CD4-positive, alpha-beta T cell treated with Interleukin-12 subunit alpha and Interleukin-12 subunit beta, for 1 hour (primary cell): ENCODE measurements at places on chromosomes 1 and 21.

DNA sequence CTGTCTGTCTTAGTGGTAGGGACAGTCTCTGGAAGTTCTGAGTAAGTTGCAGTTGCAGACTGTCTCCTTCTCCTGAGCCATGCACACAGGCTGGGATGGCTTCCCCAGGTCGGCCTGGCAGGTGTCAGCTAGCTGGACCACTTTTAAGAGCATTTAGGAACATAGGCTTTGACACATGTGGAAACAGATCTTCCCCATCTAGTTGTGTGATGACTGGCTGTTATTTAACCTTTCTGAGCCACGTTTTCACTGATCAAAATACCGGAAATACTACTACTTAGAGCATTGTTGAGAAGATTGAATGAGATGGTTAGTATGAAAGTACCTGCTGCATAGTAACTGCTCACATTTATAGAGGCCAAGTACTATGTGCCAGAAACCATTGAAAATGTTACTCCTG lies 6.2 kb upstream of the MAPKAPK2 start:
- no peak for DNase-seq

DNA sequence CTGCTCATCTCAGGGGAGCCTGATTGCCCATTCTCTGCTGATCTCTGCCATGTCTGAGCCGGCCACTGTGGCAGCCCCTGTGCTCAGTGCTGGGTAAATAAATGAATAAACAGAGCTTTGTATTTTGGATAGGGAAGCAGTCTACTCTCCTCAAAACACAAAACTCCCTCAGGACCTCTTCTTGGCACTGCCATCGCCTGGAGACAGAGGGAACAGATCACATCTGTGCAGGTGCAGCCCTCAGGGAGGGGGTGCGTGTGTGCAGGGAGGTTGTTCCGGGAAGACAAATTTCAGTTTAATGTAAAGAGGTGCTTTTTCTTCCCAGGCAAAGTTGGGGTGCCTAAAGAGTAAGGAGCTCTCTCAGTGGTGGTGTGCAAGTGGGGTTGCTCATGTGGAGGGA lies 7.7 kb upstream of the FAM167B start:
- DNase-seq, result no peak

DNA sequence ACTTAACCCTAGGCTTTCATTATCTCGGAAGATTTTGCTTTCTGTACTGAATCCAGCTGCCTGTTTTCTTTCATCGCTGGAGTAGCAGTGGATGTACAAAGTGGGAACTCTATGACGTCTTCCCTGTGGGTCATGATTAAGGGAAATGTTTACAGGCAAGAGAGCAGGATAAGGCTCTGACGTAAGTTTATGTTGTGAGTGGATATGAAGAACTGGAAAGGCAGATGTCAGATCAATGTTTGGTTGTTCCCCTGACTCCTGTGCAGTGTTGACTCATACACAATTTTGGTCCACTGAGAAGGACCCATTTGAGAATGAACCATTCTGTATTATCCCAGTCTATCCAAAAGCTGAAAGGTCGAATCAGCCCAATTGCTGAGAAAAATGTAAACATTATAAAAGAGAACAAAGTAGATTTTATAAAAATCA lies 292.4 kb downstream of the GRIK1 start:
- DNase-seq, result no peak

DNA sequence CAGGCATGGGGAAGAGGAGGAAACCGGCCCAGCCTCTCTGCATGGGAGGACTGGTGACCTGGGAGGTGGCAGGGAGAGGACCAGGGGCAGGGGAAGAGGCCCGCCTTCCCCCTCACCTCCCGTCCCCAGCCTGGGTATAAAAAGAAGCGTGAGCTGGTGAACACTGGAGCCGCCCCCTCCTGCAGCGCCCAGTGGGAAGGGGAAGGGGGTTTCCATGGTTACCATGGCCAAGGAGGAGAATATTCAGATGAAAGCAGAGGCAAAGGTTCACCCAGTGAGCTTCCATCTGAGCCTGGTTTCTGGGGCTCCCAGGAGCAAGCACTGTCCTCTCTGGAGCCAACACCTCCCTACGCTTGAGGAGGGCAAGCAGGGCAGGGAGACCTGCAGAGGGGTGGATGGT lies 54.9 kb downstream of the ACOT7 start:
- DNase-seq, result no peak

DNA sequence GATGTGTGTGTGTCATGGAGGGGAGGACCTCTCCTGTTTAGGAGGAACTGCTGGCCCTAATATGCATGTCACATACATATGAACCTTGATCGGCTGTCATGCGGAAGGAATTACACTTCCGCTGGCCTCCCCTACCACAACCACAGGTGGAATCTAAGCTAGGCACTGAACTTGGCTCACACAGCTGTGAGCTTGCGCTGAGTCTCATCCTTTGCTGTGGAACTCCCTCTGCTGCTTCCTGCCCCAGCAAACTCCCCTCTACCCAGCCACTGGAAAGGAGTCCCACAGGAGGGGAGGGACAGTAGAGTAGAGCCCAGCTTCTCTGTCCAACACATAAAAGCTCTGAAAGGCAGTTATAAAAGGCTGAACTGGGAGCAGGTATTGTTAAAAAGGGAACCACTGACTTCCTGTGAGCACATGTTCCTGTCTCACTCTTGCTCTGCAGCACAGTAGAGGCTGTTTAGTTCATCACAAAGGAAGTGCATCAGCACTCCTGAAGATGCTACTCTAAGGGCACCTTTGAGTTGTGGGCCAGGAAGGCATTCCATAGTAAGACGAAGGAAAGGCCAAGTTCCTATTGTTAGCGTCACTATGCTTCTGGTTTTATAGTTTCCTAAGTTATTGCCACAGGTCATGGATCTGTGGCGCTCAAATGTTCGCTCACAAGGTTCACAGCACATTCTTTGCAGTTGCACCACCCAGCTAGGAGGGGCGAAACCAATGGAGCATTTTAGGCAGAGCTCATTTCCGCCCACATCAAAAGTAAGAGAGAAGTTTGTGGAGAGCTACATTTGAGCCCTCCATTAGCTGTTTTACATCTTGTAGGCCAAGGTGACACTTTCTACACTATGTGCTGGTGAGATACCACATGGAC lies 17.7 kb upstream of the PTPRC start:
- DNase-seq, result peak; percentile 76

GRCh38 chr1:205410581-205411298 lies 11.1 kb downstream of the LEMD1 start:
- no peak for DNase-seq

- DNase-seq, result no peak
Observed at GRCh38 chr1:93244298-93245069, 64.0 kb downstream of the CCDC18 start.

- DNase-seq, result no peak
Observed at GRCh38 chr1:119387858-119388257, 19.3 kb downstream of the HAO2 start.
